Activated T-cell treated with anti-CD3 and anti-CD28 coated beads for 4 hours (primary cell): ENCODE measurements at places on chromosomes 4 and X.

- DNase-seq, result no peak
These were observed 204.3 kb downstream of the TRAM1L1 start for GRCh38 chr4:116881077-116881476.

DNA sequence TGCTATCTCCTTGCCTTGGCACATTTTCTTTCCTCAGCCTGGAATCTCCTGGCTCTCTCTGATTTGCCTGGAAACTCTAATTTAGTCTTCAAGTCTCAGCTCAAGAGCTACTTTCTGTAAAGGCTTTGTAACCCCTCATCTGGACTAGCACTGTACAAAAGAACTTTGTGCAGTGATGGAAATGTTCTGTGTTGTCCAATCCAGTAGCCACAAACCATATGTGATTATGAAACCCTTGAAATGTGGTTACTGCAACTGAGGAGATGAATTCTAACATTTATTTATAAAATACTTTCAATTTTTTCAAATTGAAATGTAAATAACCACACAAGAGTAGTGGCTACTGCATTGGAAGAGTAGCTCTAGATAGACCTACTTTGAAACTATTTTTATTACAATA lies 66.6 kb upstream of the HS3ST1 start:
- DNase-seq, result no peak

DNA sequence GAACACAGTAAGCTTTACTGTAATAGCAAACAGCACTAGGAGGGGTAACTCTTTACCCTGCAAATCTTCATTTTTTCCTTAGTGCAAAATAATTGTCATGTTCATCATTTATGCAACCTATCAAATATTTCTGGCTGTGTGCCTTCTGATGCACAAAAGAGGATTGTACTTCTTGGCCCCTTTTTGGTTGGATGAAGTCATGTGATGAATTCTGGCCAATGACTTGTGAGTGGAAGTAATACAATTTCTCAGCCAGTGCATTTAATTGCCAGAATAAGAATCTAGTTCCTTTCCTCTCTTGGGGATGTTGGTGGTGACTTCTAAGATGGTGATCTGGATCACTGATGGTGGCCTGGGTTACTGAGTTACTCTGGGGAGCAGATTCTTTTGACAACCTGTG lies 37.0 kb upstream of the GATB start:
- DNase-seq, result no peak

GRCh38 chr4:40228497-40229365 lies 31.9 kb downstream of the RHOH start:
- DNase-seq, result no peak

GRCh38 chr4:77226939-77227705 lies 70.1 kb downstream of the CCNG2 start:
- DNase-seq, result no peak

- no peak for DNase-seq
These were observed 189.3 kb downstream of the DHRSX start for GRCh38 chrX:2311501-2311900.

DNA sequence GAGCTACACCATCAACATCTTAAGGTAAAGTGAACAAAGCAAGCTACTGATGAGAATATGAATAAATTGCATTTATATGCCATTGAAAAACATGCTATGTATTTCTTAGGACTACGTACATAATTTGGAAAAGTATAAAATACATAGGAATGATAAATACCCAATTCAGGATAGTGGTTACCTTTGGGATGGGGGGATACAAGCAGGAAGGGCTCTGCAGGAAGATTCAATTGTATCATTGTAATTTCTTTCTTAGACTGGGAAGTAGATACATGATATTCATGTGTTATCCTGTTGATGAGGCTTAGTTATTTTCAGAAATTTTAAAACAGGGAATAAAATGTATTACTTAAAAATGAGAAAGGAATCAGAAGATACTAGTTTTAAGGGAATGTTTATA lies 43.4 kb downstream of the TRAPPC11 start:
- DNase-seq, result no peak

DNA sequence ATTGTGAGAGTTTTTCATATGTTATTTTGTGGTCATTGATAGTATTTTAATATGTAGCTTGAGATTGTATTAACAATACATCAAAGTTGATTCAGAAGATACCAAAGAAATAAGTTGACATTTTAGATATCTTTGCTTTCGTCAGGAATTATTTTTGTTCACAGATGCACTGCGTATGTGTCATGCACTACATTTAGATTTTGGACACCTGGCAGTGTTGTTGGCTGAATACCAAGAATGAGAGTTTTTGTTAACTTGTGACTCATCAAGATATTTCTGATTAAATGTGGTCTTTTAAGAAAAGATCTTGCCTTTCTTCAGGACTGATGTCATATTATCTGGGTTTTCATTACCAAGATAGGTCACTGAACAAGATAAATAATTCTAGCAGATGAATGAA lies 633.4 kb downstream of the CENPC start:
- no peak for DNase-seq

DNA sequence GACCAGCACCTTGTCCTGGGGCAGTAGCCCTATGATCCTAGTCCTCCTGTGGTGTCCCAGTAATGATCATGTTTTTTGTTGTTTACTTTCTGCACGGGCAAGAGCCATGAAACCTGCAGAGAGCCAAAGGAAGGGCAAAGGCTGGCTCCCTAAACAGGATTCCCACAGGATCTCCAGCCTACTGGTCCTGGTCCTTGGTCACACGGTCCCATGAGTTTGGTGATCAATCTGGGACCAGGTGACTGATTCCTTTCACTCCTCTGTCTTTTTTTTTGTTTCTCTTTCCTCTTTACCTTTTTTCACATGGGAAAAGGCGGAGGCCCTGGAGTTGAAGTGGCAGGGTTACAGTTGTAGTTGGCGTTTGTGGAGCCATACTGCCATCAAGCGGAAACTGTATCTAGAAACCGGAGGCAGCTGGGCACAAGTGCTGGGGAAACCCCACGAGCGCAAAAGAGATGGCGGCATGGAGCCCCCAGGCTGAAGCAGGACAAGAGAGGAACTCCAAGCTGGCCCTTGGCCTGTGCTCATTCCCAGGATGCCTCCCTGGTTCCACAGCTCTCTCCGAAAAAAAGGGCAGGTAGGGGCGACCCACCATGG lies 34.6 kb downstream of the NBDY start:
- DNase-seq, result no peak

GRCh38 chr4:113147498-113148111 lies 98.2 kb downstream of the ANK2 start:
- no peak for DNase-seq

GRCh38 chr4:84634961-84635360 lies 52.0 kb downstream of the CDS1 start:
- DNase-seq, result no peak

DNA sequence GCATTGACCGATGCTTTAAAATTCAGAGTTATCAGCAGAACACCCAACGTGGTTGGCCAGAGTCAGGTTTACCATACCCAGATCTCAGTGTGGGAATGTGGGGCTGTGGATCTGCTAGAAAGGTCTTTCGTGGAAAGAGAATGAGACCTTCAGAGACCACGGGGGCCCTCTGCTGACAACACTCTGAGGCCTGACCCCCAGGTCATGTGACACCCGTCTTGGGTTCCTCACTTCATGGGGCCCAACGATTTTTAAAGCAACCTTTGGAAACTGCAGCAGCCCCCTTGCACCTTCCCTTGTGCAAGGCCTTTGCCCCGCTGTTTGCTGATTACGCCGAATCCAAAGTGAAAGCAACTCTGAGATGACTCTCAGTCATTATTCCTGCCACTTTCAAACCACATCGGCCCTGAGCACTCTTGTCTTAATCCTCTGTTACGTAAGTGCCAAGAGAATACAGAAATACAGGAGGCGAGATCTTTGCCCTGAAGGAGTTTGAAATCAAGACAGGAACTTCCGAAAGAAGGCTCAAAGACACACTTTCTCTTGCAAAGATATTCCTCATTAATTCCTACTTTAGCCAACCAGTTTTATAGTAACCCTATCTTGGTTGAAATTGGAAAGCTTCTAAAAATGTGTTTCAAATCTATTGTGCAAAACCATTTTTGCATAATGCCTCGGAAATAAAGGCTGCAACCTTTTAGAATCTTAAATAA lies 88.3 kb downstream of the EVC2 start:
- no peak for DNase-seq

GRCh38 chr4:128225148-128225547 lies 62.5 kb downstream of the PGRMC2 start:
- no peak for DNase-seq

DNA sequence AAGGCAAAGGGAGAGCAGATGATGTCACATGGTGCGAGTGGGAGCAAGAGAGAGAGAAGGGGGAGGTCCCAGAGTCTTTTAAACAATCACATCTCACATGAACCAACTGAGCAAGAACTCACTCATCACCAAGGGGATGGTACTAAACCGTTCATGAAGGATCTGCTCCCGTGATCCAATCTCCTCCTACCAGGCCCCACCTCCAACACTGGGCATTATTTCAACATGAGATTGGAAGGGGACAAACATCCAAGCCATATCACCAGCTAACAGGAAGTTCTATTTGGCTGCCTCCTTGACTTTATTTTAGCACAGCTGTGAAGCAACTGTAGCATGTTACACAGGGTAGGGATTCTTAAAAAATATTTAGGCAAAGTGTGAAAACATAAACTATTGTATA lies 102.5 kb downstream of the DDIT4L start:
- no peak for DNase-seq

- DNase-seq, result no peak
These were observed 8.7 kb downstream of the WDFY3 start for GRCh38 chr4:84957514-84958420.

GRCh38 chrX:151175283-151176062 lies 911 bp upstream of the GPR50 start:
- no peak for DNase-seq

DNA sequence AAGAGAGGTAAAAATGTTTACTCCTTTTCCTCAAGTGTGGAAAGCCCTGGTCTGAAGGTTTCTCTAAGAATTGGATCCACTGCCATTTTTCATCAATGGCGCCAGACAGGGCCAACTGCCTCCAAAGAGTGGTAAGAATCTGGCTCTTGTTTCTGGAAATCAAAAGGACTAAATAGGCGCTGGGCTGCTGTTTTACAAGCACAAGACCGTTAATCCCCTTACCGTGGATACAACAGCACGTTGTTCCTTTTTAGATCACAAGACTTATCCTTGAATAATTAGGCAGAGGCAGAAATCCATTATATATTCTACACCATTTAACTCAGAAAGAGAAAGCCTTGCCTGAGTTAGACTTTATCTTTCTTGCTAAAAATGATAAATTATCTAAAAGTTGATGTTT lies 10.6 kb downstream of the CLTRN start:
- no peak for DNase-seq

DNA sequence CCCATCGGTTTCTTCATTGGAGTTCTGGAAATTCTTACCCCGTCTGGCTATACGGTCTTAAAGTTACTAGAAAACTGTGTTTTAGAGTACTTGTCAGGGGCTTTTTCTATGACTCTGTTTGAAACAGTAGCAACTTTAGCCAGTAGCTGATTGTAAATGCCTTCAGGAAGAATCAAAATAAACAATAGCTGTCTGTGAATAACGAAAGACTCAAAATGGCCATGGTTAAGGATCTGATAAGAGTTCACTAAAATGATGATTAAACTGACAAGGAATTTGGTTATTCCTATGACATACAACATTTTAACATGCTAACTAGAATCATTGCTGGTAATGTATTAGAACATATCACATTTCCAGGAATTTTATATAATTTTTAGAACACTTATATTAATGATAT lies 191.0 kb downstream of the EVC2 start:
- DNase-seq, result no peak

DNA sequence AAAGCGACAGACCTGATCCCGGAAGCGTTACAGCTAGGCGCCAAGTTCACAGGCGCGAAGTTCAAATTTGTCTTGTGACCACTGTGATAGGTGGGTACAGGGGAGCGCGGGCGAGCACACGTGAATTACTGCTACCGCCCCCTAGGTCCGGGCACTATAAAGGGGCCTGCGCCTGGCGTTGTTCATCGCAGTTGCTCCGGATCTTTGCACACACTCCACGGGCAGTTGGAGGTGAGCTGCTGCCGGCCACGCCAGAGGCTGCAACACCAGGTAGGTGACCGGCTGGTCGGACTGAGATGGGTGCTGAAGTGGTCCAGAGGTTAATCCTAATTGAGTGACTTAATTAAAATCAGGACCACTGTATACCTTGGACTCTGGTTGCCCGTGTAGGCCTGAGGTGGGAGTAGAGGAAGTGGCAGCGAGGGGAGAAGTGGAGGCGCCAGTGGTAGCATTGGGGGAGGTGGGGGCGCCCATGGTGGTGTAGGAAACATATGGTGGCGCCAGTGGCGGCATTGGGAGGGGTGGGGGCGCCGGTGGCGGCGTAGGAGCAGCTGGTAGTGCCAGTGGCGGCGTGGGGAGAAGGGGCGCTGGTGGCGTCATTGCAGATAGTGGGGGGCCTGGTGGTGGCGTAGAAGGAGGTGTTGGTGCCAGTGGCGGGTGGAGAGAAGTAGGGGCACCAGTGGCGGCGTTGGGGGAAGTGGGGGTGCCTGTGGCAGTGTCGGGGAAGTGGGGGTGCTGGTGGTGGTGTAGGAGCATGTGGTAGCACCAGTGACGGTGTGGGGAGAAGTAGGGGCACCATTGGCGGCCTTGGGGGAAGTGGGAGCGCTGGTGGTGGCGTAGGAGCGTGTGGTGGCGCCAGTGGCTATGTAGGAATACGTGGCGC lies at the start of gene GCNA:
TSS of gene GCNA (plus strand) at position 185 of the 883 bp plus-strand sequence. CDS start 2,385 bp downstream, outside the sequence.
- DNase-seq, result no peak

DNA sequence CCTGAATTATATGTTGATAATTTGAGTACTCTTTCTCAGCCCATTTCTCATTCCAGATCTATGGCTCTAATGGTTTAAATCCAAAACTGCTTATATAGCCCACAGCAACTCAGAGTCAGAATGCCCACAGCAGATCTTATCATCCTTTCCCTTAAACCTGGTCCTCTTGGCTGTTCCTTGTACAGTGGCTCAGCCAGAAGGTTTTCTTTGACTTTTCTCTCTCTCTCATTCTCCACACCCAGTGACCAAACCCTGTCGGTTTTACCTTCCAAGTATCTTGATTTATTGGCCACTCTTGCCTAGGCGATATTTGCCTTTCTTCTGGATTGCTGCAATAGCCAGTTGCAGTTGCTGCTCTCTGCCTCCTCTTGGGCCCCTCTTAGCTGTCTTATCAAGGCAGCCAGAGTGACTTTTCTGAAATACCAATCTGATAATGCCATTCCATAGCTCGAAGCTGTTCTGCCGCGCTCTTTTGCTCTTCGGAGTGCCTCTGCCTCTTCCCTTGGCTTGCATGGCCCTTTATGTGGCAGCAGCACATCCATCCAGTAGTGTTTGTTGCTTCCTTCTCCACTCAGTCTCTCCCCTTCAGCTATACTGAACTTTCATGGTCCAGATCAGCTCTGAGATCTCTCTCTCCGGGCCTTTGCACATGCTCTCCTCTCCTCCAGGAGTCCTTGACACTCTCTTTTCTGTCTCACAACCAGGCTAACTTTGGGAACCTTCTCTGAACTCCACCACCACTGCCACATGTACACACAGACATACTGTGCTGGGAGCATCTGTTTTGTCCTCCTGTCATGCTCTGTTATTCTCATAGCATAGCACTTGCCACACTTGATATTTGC lies 11.8 kb downstream of the GAB1 start:
- DNase-seq, result no peak

- DNase-seq, result no peak
These were observed 355.0 kb downstream of the SH3BGRL start for GRCh38 chrX:81556880-81557279.
